ENCODE measurements at places on chromosomes 7 and 10. TPM values are rescaled to one million over a fixed set of nuclear protein-coding genes. Genes with fewer than 3 reads are reported as not detected.

GRCh38 chr7:19899529-19899928 lies 126.1 kb upstream of the TMEM196 start:
- no peak for DNase-seq

DNA sequence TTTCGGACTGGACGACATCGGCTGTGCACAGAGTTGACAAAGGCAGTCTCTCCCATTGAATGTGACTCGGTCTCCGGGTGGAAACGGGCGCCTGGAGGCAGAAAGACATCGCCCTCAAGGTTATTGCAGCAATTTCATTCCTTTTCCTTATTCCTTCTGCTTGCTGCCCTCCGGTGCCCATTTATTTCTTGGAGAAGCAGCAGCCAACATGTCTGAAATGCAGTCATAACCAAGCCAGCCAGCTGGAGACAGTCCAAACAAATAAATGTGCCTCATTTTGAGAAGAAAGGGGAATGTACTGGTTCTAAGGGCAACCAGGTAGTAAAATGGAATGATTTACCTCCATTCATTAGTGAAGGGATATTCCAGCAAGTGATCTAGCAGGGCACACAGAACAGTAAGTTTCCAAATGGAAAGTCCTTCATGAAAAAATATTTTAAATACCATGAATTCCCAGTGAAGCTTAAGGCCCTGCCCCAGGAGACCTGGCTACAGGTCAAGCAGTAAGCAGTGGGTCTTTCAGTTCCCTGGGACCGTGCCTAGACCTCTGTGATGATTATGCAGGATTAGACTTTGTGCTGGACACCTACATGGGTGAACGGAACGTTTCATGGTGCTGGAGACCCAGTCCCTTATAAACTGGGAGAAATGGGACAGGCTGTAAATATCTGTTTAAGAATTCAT lies 86.6 kb downstream of the ABLIM1 start:
- DNase-seq, result no peak

DNA sequence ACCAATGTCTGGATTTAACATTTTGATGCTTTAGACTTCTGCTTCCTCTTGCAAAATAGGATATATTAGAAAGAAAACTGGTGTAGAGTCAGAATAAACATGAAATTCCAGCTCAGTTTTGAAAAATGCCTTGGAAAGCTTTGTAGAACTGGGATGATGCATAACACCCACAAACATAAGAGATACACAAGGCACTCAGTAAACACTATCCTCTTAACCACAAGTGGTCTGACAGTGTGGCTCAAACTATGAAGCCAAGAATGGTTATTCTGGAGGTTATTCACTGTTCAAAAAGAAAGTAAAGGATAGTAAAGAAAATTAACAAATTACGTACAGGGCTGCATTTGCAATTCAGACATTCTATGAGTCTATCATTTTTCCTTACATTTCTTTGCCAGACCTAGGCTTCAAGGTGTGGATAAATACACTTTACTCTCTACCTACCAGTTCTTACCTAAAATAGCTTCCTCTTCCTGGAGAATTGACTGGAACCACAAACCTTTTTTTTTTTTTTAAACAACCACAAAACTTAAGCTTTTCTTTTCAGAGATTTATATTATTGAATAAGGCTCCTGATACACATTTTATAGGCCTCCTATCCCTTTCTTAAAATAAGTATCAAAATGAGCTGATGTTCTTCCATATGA lies 9.0 kb upstream of the RSBN1L start:
- no peak for DNase-seq

Gene MACC1
- total RNA-seq, result 5.5 TPM

DNA sequence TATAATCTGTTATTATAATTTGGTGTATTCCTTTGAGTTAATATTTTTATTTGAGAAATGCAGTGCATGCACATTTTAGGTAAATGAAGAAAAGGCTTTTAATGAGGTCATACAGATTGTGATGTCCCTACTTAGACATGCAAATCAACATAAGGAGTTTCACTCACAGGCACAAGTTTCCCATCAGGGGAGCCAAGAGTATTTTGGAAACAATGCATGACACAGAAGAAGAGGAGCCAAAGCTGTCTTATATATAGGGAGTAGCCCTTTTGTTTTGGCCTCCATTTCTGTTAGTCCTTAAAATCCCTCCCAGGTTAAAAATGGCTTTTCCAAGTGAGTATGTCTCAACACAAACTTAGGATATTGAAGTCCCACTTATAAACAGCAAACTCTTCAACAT lies 703.4 kb upstream of the ANKRD30A start:
- DNase-seq, result no peak

GRCh38 chr7:27159266-27160144 lies 3.0 kb upstream of the HOXA7 start:
- no peak for DNase-seq

Gene EBF3
- not detected for total RNA-seq

GRCh38 chr7:78434281-78434680 lies 635.7 kb downstream of the PHTF2 start:
- DNase-seq, result no peak

Gene VAX1
- not detected for total RNA-seq

- DNase-seq, result peak; percentile 57
Observed at GRCh38 chr10:100879741-100880360, 32.9 kb upstream of the SLF2 start.

DNA sequence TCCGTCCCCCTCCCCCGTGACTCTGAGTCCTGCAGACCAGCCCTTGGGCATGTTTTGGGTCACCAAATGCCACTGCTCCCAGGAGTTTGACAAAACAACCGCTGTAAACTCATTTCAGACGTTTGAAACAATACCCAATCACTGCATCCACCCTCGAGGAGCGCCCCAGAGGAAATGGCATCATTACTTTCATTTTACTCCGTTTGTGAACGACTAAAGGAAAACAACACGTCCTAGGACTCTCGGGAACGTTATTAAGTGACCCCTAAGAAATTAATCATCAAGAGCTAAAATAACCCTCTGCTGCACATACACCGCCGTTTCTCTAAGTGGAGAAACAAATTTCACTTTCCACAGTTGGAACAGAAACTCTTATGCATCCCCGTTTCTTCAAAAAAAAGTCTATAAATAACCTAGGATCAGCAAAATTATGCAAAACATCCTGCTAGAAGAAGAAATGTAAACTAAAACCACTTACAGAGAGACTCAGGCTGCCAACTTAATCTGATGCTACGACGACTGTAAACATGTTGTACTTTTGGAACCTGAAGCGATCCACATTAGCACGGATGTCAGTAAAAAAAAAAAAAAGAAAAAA lies 109.9 kb upstream of the EFCAB10 start:
- DNase-seq, result peak; percentile 54
